ENCODE measurements at places on chromosomes 1 and 21. TPM values are rescaled to one million over a fixed set of nuclear protein-coding genes. Genes with fewer than 3 reads are reported as not detected.
A peak's percentile ranks its signal among the peaks of the same experiment; 100 is the strongest.

DNA sequence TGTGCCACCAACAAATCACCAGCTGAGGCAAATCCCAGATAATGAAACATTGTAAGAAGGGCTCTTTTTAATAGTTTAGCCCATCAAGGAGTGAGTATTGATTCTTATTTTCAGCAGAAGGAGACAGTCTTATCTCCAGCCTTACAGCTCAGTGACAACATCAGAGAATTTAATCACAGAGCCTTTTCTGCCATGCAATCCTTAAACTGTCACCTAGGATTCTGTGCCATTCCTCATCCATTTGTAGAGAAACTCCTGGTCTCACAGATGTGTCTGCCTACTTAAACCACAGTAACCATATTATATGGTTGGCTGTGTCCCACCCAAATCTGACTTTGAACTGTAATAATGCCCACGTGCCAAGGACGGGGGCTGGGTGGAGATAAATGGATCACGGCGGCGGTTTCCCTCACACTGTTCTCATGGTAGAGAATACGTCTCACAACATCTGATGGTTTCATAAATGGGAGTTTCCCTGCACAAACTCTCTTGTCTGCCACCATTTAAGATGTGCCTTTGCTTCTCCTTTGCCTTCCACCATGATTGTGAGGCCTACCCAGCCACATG, 217.7 kb downstream of the RERE start:
- DNase-seq, result no peak

DNA sequence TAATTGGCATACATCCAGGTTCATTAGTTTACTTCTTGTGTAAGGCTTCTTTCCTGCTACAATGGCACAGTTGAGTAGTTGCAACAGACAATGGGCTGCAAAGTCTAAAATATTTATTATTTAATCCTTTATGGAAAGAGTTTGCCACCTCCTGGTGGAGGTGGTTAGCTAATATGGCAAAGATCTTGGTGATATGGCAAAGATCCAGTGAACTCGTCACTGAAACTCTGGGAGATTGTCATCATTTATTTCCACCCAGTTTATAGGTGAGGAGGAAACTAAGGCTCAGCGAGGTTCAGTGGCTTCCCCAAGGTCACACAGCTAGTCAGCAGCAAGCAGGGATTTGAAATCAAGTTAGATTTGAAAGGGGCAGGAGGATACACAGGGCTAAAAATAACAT, 16.1 kb upstream of the IFFO2 start:
- DNase-seq, result no peak

DNA sequence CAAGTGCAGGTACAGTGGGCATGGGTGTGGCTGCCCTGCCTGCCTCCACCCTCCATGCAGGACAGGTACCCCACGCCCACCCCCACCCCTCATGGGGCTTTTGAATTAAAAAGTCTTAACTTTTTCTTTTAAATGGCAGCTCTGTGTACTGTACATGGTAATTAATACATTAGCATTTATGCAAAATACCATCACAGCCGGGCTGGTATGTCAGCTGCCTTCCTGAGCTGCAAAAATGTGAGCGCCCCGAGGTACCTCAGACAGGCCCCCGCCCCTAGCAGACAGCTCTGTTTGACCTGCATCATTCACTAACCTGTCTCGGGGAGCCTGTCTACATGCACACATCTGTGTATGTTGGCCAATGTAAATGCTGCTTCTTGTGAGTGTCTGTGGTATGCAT, 42.2 kb upstream of the POU3F1 start:
- no peak for DNase-seq

DNA sequence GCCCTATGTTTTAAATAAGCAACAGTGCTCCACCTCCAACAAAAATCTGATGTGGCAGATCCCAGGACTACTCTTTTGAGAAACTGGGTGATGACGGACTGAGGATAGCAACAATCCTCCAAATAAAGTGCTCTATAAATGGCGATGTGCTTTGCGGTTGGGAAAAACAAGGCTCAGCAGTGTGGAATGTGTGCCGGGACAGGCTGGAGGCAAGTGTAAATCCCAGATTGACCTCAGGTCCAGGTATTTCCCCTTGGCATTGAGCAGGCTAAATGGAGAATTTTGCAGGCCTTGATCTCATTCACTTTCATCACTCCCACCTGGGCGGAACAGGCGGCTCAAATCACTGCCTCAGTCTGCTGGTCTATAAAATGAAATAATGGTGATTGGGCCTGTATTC, 35.1 kb downstream of the LRRC42 start:
- DNase-seq, result no peak

DNA sequence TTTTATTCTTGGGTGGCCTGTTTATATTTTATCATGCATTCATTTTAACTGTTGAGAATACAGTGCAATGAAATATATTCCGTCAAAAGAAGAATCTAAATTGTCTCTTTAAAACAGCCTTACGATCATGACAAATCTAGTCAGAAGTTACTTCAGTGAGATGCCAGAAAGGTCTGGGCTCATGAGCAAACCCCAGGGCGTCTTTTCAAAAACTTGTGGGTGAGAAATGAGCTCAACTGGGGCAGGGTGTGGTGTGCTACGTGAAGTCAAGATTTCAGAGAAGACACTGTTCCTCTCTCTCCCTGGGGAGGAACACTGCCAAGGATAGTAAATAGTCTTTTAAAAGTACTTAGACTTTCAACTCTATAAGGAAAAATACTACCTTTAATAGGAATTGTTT, 13.4 kb upstream of the UAP1 start:
- no peak for DNase-seq

Gene OTUD7B
- 22.1 TPM for polyA plus RNA-seq

DNA sequence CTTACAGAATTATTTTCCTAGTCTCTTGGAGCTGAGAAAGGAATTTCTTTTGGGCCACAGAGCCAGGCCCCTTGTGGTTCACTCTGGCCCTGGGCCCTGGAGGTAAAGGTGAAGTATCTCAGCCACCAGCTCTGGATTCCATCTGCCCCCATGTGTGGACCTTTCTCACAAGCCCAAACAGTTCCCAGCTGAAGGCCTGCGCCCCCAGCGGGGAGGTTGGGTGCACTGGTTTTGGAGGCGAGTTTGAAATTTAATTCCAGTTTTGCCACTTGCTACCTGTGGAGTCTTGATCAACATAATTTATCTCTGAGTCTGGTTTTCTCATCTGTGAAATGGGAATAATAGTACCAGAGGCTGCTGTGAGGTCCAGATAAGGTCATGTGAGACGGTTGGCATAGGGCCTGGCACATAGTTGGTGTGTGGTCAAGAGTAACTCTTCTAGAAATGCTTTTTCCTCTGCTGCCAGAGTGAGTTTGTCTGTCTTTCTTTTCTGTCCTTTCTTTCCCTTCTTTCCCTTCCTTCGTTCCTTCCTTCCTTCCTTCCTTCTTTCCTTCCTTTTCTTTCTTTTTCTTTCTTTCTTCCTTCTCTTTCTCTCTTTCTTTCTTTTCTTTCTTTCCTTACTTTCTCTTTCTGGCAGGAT, 6.1 kb downstream of the AGTRAP start:
- no peak for DNase-seq

DNA sequence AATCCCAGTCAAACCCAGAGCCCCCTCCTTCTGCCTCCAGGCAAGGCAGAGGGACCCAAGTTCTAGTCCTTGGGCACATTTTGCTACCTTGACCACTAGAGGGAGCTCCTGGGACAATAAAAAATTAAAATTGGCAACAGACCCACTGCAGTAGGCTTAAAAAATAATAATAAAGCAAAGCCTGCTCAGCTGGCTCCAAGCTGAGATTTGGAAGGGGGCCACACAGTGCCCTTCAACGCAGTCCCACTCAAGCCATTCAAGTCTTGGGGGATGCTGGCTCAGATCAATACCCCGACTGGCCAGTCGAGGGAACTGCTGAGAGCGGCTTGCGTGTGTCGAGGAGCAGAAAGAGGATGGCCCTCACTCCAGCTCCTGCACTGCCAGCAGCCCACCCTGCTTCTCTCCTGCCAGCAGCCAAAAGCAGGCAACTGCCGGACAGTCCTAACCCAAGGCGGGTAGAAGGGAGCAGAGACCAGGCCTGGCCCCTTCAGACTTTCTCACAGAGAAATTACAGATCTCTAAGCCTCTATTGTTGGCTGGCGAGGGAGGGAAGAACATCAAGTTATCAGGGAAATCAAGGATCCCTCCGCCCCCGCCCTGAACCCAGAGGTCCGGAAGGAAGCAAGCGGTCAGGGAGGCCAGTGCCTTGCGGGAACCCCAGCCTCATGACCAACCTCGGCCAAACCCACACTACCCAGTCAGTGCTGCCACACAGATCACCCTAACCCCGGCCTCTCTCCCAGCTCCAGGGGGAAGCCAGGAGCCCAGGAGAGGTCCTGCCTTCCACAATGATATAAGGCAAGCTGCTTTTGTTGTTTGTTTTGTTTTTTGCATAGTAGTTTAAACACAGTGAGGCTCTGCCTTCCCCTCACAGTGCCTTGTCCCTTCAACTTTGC, 4.9 kb upstream of the ALDH4A1 start:
- no peak for DNase-seq

DNA sequence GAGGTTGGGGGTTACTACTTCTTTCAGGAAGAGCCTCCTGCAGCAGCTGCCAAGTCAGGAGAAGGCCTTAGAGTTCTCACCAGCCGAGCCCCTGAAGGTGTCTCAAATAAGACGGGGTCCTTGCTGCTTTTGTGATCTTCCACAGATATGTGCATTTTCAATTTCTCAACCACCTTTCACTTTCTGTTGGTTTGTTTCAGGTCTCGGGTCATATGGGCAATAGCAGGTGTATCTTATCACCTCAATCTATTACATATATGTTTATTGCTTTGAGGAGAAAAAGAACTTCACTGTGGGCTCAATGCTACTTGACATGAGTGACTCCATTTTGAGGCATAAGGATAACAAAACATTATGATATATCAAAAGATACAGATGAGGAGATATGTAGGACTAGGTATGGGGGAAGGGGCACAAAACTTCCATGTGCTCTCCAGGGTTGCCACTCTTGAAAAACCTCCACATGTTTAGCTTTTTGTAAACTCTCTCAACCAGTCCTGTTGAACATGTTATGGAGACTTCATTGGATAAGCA, 1171.4 kb upstream of the ADGRL2 start:
- DNase-seq, result no peak

GRCh38 chr1:239906394-239906793, 185.3 kb upstream of the FMN2 start:
- no peak for DNase-seq

Gene HSPB7
- 2.5 TPM for polyA plus RNA-seq

DNA sequence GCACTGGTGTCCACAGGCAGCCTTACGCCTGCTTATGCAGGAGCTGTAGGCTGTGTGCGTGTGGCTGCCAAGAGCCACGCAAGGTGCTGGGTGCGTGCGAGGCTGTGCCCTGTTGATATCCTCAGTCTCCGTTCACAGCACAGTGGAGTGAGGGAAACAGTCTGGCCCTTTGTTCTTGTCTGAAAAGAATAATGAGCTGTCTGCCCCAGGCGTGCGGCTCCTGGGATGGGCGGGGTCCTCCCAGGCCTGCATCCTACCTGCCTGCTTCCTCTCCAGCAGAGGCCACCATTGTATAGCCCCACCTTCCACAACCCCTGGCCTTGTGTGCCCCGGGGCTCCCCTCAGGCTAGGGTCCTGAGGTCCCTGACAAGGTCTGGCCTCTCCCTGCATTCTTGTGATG, 47.0 kb upstream of the KDM4A start:
- DNase-seq, result no peak

DNA sequence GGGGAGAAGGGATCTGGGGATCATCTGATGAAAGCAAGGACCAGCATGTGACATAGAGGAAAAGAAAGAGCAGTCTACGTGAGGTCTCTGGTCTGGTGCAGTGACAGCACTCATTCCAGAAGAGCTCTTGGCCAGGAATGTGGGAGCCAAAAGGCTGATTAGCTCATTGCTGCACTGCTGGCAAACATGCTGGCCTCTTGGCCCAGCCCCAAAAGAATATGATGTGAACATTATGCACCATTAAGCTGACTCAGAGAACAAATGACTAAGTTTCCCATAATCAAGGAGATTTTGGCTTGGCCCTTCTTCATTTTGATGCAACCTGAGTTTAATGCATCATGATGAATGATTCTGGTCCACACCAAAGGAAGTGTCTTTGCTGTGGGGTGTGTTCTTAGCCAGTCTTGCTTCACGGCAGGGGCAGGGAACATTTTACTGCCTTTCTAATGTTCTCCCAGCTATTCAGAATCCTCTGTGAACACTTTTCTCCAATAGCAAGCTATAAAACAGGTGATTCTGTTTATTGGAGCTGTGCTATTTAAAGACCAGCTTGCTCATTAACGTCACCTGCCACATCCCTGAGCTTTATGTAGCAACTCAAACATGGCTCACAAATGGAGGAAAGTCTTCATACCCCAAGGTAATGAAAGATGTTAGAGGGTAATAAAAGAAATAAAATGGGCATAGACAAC, 55.1 kb downstream of the PCBP3 start:
- DNase-seq, result no peak

GRCh38 chr1:183022202-183023145, 746 bp upstream of the LAMC1 start:
- DNase-seq, result peak; percentile 74

GRCh38 chr1:20377516-20378270, 87.0 kb downstream of the VWA5B1 start:
- DNase-seq, result no peak

GRCh38 chr1:183567584-183567983, 22.7 kb downstream of the NCF2 start:
- DNase-seq, result no peak

GRCh38 chr21:34180826-34181359, 107.5 kb downstream of the MRPS6 start:
- DNase-seq, result no peak

DNA sequence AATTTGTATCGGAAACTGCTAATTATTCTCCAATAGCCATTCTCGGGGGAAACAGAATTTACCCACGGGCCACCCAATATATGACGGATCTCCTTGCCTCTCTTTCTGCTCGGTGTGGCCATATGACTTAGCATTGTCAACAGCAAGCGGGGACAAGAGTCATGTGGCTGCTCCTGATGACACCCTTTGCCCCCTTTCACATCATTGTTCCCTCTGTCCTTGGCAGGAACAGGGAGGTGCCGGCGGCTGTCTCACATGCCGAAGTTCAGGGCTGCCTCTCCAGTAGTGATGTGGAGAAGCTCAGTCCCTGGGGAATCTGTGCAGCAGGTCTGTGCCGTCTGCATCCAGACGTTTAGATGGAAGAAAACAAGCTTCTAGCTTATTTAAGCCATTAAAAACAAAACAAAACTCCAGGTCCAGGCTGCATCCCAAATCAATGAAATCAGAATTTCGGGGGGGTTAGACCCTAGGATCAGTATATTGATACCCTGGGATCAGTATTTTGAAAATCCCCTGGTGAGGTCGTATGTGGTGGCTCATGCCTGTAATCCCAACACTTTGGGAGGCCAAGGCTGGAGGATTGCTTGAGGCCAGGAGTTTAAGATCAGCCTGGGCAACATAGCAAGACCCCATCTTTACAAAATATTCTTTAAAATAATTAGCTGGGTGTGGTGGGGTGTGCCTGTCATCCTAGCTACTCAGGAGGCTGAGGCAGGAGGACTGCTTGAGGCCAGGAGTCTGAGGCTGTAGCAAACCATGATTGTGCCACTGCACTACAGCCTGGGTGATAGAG, 10.8 kb downstream of the MYOM3 start:
- DNase-seq, result no peak

Gene TNFRSF18
- polyA plus RNA-seq, result 0.38 TPM

Gene CYP4A22
- 8.2 TPM for polyA plus RNA-seq
